ENCODE measurements at places on chromosomes 5 and 9. TPM values are rescaled to one million over a fixed set of nuclear protein-coding genes. Genes with fewer than 3 reads are reported as not detected.

Gene PCDHB4
- total RNA-seq = 0.07 TPM

Gene PLAC8L1
- 0.31 TPM for total RNA-seq

Gene HTR1A
- total RNA-seq = not detected

Gene SOX30
- total RNA-seq = not detected

Gene TAF11L5
- total RNA-seq = not detected

Gene AK1
- total RNA-seq = 44.0 TPM

Gene DMRT3
- not detected for total RNA-seq

Gene PCDHB2
- total RNA-seq = 3.9 TPM

Gene AHRR
- total RNA-seq = 3.9 TPM

Gene FAXDC2
- 0.55 TPM for total RNA-seq

Gene SVEP1
- 1.6 TPM for total RNA-seq

Gene POU5F2
- not detected for total RNA-seq

Gene TSSK1B
- not detected for total RNA-seq

Gene IFNA21
- not detected for total RNA-seq

Gene NR4A3
- 1.7 TPM for total RNA-seq

Gene AGXT2
- not detected for total RNA-seq

Gene GADD45G
- 0.21 TPM for total RNA-seq

Gene SPINK7
- not detected for total RNA-seq

Gene FAM153A
- total RNA-seq = not detected

Gene NIPAL4
- 10.9 TPM for total RNA-seq

Gene NUDT12
- total RNA-seq = 1.3 TPM

Gene SPATA31C1
- total RNA-seq = not detected

Gene RNF183
- total RNA-seq = not detected

Gene TMED9
- total RNA-seq = 277 TPM

Gene ARL14EPL
- 0.43 TPM for total RNA-seq

Gene IL5
- total RNA-seq = not detected

Gene OCLN
- total RNA-seq = 14.8 TPM

Gene PNPLA7
- total RNA-seq = 0.54 TPM

Gene CDHR2
- 0.12 TPM for total RNA-seq

Gene HINT2
- 107 TPM for total RNA-seq

All from A549 treated with Hydrocortisone at 1 μM for 4 hours (cell line).